Spleen (tissue), 13 donors: ENCODE measurements at places on chromosomes 3 and 15. TPM values are rescaled to one million over a fixed set of nuclear protein-coding genes. Genes with fewer than 3 reads are reported as not detected.

The SLC28A2 gene
- total RNA-seq: not detected

The ATXN7 gene
- total RNA-seq: 76.1 TPM

The STARD9 gene
- 30.8 TPM for total RNA-seq

The MYH15 gene
- total RNA-seq: 3.0 TPM

DNA sequence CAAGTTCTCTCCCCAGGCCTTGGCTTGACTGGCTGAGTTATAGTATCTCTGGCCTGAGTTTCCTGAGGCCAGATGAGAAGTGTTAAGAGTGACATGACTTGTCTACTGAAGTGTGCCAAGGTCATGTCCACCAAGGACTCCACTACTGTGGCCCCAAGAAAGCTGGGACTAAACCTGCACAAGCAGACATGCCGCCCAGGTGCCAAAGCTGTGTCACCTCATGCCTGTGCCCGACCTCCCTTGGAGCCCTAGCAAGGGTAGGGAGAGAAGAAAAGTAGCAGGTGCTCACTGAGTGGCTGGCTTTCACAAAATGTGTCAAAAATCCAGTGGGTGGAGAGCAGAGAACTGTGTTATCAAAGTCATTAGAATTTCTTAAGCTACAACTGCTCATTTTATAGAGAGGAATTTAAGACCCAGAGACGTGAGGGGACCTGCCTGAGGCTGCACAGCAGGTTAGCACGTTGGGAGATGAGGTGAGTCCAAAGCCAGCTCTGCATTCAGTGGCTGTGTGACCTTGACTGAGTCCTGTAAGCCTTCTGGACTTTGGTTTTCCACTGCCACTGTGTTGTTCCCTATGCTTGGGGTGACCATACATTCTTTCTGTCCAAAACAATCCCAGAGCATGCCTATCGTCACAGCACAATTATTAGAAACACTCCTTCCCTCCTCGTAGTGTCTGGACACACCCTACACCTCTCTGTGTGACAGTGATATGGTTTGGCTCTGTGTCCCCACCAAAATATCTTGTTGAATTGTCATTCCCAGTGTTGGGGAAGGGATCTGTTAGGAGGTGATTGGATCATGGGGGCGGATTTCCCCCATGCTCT is 5.0 kb upstream of the LYSMD4 start:
- H3K4me3 ChIP-seq: no peak overlapping the region

- H3K4me3 ChIP-seq: no peak overlapping the region
- no peak overlapping the region for H3K27ac ChIP-seq
- H3K27me3 ChIP-seq: no peaks in the 10 kb centered on the region
- no peak for DNase-seq
- H3K36me3 ChIP-seq: no peaks in the 10 kb centered on the region
- no peaks in the 10 kb centered on the region for H3K4me1 ChIP-seq
Observed at GRCh38 chr3:159249472-159250174, 447.8 kb downstream of the MFSD1 start.

DNA sequence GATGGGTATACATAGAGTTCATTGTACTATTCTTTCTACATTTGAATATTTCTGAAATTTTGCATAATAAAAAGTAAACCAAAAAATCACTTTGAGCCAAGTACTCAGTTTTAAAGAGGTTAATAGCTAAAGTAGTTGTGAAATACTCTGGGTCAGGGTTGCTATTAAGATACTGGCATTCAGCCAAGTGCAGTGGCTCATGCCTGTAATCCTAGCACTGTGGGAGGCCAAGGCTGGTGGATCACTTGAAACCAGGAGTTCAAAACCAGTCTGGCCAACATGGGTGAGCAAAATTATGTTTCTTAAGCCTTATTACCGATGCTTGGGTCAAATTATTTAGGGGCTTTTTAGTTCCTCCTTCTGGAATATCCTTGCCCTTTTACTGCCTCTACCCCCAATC is 122.0 kb upstream of the MELTF start:
- no peak for DNase-seq
- no peak overlapping the region for H3K4me3 ChIP-seq
- peaks cover 29% of the 10 kb centered on the region for H3K4me1 ChIP-seq
- H3K27ac ChIP-seq: no peak overlapping the region
- no peaks in the 10 kb centered on the region for H3K27me3 ChIP-seq

DNA sequence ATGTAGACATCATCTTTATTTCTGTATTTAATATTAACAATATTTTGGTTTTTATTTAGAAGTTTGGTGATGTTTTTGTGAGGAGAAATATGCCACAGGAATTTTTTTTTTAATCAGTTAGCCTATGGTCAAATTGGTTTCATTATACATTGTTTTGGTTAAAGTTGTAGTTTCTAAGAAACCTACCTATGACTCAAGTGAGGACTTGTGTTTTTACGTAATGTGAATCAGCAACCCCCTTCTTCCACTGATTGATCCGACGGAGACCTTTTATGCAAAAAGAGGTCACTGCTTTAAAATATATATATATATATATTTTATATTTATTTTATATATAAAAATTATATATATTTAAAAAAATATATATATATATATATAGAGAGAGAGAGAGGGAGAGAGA is 698.1 kb downstream of the FHIT start:
- no peaks in the 10 kb centered on the region for H3K36me3 ChIP-seq
- H3K4me3 ChIP-seq: no peak overlapping the region
- H3K27me3 ChIP-seq: no peaks in the 10 kb centered on the region
- H3K27ac ChIP-seq: no peak overlapping the region
- no peak for DNase-seq

DNA sequence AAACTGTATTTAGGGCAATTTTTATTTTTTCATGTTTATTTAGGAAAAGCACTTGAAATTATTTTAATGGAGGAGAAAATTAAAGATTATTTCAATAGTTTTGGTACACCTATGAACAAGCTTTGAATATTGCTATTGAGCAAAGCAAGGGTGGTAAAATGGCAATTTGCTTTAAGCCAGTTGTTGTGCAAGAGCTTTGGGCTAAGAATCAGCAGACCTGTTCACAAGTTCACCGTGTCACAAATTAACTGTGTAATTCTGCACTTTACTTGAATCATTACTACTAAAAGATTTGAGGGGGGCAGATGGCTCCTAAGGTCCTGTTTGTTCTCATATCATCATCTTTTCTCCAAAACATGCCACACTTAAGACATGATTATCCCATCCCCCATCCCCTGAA is 238.9 kb upstream of the GBE1 start:
- H3K4me3 ChIP-seq: no peak overlapping the region
- no peaks in the 10 kb centered on the region for H3K27me3 ChIP-seq
- H3K27ac ChIP-seq: no peak overlapping the region

GRCh38 chr3:6679510-6679909 is 181.4 kb upstream of the GRM7 start:
- no peak overlapping the region for H3K4me3 ChIP-seq
- no peak for DNase-seq
- no peaks in the 10 kb centered on the region for H3K36me3 ChIP-seq
- no peaks in the 10 kb centered on the region for H3K27me3 ChIP-seq
- no peaks in the 10 kb centered on the region for H3K4me1 ChIP-seq
- no peak overlapping the region for H3K27ac ChIP-seq

DNA sequence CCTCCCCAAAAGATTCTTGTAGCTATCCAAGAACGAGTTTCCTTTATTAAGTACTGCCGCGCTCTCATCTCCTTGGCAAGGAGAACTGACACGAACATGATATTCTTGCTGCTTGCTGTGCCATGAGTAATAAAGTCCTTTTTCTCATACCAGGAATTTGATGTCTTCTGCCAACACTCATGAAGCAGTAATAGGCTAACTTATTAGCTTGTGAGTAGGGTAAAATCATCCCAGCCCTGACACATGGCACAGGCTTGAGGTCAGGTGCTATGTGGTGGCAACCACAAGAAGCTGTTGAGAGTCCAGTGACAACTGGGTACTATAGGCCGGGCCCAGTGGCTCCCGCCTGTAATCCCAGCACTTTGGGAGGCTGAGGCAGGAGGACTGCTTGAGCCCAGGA is 22.7 kb upstream of the UBXN7 start:
- no peak overlapping the region for H3K4me3 ChIP-seq
- no peak for DNase-seq
- peaks cover 10% of the 10 kb centered on the region for H3K4me1 ChIP-seq
- no peaks in the 10 kb centered on the region for H3K36me3 ChIP-seq
- no peak overlapping the region for H3K27ac ChIP-seq

DNA sequence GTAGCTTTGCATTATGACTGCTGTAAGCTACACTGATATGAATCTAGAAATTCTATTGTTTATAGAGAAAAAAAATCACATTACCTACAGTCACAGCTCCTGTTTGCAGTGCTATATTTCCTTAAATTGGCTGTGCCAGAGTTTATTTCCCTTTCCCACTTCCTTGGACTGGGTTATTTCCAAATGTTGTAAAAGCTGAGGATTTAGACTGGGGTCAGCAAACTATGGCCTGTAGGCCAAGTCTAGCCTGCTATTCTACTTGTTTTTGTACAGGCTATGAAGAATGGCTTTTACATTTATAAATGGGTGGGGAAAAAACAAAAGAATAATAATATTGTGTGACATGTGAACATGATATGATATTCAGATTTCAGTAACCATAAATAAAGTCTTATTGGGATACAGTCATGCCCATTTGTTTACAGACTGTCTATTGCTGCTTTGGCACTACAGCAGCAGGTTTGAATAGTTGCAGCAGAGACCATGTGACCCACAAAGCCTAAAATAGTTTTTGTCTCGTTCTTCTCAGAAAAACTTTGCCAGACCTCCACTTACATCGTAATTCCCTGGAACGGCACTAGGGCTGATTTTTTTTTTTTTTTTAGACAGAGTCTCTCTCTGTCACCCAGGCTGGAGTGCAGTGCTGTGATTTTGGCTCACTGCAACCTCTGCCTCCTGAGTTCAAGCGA is 7.8 kb downstream of the GLDN start:
- H3K36me3 ChIP-seq: no peaks in the 10 kb centered on the region
- H3K4me3 ChIP-seq: no peak overlapping the region

DNA sequence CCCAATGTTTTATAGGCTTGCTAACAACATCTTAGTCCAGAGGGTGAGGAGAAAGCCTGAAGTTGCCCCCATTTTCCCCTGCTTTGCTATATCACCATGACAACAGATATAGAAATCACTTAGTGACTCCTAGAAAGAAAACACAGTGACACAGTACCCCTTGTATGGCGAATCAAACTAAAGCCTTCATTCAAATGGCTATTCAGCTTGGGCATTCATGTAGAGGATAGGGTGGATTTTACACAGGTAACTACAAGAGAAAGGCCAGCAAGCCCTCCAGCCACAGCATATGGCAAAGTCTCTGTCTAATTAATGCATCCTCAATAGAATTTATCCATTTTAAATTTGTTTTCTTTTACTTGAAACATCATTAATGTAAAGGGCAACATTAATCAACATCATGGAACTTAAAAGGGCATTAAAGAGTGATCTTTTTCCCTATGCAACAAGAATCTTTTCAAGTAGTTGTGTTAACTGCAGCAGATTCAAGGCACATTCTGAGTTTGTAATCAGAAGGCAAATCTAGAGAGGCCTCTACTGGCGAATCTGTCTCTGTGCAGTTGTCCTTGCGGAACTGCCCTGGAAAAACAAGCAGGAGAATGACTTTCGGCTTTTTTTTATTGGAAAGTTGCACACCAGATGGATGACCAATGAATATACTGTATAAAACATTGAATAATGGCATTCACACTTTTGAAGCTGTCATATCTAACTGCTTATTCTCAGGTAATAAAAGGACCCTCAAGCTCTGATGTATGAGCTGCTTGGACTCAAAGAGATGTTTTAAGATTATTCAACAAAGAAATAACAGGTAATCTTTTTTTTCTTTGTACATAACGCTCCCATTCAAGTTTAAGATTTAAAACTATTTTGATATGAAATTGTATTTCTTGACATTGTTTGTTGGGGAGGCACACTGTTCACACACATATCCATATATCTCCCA is 621.7 kb upstream of the AGTR1 start:
- H3K27ac ChIP-seq: no peak overlapping the region
- H3K4me3 ChIP-seq: no peak overlapping the region
- H3K4me1 ChIP-seq: no peaks in the 10 kb centered on the region
- H3K27me3 ChIP-seq: no peaks in the 10 kb centered on the region

DNA sequence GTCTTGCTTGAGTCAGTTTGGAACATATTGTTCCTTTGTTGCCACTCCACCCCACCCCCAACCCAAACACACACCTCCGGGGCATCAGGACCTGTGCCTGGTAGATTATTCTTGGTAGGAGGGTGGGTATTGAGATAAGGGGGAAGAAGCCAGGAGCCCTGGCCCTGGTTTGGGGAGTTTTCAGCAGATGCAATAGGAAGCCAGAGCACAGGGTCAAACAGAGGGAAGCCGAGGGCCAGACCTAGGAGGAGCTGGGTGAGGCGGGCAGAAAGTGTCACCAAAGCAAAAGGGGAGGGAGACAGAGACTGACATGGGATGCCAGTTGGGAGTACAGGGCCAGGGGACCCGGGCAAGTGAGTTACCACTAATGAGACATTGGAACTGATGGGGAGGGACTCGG is 163.1 kb downstream of the RPLP1 start:
- peaks cover under 1% of the 10 kb centered on the region for H3K4me1 ChIP-seq
- H3K36me3 ChIP-seq: no peaks in the 10 kb centered on the region
- no peak for DNase-seq
- no peak overlapping the region for H3K4me3 ChIP-seq
- no peaks in the 10 kb centered on the region for H3K27me3 ChIP-seq

GRCh38 chr15:92848852-92849598 is 51.1 kb upstream of the CHD2 start:
- peak overlapping the region; percentile 85 for H3K27ac ChIP-seq
- DNase-seq: no peak
- H3K27me3 ChIP-seq: no peaks in the 10 kb centered on the region

GRCh38 chr3:120745466-120745865 is 2.9 kb downstream of the GTF2E1 start:
- H3K4me1 ChIP-seq: peaks cover 19% of the 10 kb centered on the region
- no peak overlapping the region for H3K4me3 ChIP-seq
- H3K27ac ChIP-seq: no peak overlapping the region
- no peaks in the 10 kb centered on the region for H3K27me3 ChIP-seq
- no peak for DNase-seq

- no peak for DNase-seq
- no peaks in the 10 kb centered on the region for H3K36me3 ChIP-seq
- H3K4me3 ChIP-seq: no peak overlapping the region
- no peaks in the 10 kb centered on the region for H3K4me1 ChIP-seq
- no peaks in the 10 kb centered on the region for H3K27me3 ChIP-seq
Observed at GRCh38 chr3:64216274-64217147, 8.8 kb downstream of the PRICKLE2 start.

DNA sequence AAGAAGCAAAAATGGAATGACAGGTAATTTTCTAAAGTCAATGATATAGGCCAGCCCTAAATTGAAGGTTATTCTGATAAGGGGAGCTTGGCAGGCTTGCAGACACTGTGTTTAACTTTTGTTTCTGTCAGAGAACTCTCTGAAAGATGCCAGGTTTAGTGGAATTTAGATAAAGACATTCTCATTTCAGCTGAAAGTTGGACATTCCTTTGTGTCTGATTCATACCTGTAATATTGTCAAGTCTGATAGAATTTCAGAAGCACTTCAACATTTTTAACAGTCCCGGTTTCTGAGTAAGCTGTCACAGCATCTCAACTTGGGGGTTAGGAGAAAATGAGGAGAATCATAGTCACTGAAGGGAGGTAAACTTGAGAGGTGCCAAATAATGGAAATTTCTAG is 84.0 kb downstream of the DIPK2A start:
- no peak for DNase-seq
- no peak overlapping the region for H3K27ac ChIP-seq
- no peaks in the 10 kb centered on the region for H3K4me1 ChIP-seq
- H3K4me3 ChIP-seq: no peak overlapping the region
- H3K27me3 ChIP-seq: no peaks in the 10 kb centered on the region
